ENCODE measurements at places on chromosomes 2 and 18.

DNA sequence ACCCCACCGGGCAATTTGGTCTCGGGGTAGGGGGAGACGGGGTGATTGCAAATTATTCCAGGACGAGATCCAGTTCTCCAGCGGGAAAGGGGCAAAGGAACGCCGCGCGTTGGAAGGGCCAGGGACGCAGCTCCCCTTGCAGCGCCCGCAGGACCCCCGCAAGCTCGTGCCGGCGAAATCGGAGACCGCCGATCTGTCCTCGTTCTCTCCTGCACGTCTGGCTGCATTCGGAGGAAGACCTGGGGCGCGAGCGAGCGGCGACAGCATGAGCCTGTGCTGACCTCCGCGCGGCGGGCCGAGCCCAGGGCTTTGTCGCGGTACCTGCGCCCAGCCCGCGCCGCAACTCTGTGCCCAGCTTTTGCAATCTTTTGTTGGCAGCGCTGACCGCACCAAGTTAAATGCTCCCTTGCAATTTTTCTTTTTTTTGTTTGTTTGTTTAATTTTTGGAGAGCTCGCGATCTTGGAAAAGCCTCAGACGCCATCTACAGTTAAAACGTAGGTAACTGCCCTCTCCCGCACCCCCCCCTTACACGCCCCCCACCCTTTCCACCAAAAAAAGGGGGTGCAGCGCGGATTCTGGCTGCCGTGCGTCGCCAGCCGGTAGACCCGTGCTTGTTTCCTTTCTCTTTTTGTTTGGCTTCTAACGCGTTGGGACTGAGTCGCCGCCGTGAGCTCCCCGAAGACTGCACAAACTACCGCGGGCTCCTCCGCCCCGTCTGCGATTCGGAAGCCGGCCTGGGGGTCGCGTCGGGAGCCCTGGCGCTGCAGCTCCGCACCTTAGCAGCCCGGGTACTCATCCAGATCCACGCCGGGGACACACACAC, 667 bp downstream of the TRIB2 start:
- peak; percentile 64 for DNase-seq

DNA sequence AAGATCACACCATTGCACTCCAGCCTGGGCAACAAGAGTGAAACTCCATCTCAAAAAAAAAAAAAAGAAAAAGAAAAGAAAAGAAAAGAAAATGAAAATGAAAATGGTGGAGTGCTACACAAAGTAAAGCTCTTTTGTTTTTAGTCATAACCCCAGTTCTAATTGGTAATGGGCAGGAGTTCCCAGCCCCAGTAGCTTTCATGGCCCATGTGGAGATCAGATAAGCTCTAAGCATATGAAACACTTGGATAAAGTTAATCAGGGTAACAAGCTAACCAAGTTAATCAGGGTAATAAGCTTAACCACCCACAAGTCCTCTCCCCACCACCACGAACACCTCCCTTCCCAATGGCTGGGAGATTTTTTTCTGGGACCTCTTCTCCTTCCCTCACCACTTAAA, 240.8 kb downstream of the BCL11A start:
- DNase-seq = peak; percentile 9

DNA sequence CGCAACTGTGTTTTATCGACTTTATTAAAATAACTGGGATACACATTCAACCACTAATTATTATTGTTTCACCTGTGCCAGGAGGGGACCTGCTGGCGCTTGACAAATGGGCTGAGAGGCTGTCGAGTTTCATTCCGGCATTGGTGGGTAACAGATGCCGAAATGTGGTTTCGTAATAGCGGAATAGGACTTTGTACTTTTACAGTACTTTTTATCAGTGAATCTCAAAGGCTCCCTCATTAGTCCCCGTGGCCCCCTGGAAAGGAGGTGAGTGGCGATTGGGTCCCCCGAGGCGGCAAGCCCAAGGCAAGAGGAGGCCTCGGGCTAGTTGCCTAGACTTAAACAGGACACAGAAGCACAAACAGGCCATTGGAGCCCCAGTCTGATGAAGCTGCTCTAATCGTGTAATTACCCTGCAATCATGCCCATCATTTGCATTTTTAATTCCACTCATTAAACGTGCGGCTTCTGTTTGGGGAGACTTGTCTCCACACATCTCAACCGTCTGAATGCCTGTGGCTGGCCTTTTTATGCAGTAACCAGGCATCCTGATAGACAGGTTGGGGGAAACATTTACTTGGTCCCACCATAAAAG, 193.2 kb downstream of the INO80D start:
- DNase-seq = no peak

- no peak for DNase-seq
Observed at GRCh38 chr2:185127412-185127811, 529.1 kb downstream of the ZNF804A start.

DNA sequence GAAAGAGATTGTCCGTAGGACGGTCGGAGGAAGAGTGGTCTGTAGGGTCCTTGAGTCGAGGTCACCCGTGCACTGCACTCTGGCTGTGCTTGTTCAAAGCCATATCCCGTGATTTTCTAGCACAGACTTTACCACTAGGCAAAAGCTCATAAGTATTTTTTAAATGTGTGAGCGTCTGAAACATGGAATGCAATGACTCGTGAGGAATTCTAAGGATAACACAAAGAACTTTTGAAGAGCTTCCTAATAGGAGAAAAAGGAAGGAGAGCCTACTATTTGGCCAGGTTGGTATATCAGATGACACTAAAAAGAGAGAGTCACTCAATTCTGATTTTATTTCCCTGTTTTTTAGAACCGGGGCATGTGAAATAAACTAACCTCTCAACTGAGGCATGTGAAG, 68.3 kb downstream of the CD28 start:
- no peak for DNase-seq

DNA sequence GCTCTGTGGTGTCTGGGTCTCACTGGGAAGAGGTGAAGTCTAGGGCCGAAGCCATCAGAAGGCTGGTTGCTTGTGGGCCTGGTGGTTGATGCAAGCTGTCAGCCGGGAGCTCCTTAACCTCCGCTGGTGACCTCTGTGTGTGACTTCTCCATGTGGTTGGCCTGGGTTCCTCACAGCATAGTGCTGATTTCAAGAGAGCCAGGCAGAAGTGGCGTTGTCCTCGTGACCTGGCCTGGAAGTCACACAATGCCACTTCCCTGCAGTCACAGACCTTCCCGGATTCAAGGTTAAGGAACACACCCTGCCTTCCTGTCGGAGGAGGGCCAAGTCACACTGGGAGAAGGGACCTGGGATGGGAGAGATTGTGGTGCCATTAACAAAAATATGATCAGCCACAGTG, 303.7 kb upstream of the HS6ST1 start:
- no peak for DNase-seq

GRCh38 chr2:148552675-148553331, 91.7 kb upstream of the EPC2 start:
- DNase-seq = peak; percentile 70

- DNase-seq = no peak
Observed at GRCh38 chr2:238144262-238144661, 5.8 kb downstream of the KLHL30 start.

GRCh38 chr2:97713296-97714083, at the start of gene ZAP70:
ZAP70 (plus strand) TSS chr2:97713576; CDS start chr2:97724037, 10,461 bp downstream.
- peak; percentile 77 for DNase-seq

DNA sequence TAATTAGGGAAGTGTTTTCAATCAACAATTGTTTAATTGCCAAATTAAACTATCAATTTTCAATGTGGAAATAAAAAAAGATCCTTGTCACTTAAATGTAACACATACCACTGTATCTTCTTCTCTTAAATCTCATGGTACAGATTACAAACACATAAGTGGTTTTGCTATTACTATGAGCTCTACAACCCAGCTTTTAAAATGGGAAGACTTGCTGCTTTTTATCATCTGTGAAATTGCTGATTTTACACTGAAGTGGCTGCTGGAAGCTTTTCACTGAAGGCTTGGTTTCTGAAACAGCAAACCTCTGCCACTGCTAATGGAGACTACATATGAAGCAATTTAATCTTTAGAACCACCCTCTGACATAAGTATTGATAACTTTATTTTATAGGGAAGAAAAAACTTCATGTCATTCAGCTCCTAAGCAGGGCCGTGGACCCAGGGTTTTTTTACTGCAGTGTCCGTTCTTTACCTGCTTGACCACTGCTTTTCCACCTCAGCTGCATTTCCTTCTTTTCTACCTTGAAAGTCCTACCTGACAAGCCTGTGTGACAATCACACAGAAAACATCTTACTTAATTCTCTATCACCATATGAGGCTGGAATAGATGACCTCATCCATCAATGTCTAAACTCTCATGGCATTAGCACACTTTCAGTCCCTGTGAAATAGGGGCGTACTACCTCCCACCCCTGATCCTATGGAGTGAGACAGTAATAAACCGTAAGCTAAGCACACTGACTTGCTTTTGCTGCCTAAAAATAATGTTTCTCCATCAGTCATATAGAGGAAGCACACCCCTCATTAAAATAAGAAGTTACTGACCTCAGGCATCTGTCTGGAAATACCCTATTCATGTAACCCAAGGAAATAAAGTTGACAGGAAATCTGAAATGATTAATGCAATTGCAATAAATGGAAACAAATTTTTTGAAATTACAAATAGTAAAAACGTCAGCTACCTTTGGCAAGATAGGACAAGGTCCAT, 19.2 kb upstream of the SLC8A1 start:
- no peak for DNase-seq

- DNase-seq = no peak
Observed at GRCh38 chr2:26298286-26298637, 47.7 kb upstream of the SELENOI start.

DNA sequence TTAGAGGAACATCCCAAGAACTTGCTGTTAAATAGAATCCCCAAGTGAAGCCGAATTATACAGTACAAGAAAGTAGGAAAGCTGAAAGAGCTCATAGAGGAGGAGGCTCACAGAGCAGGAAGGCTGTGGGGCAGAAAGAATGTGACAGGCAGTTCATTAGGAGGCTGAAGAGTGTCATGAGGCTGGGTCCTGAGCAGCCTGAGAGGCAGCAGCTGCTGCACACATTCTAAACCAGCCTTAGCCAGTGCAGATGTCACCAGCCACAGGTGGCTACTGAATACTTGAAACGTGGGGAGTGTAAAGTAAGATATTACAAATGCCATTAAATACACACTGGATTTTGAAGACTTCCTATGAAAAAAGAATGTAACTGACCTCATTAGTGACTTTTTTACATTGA, 490.2 kb upstream of the KLHL29 start:
- DNase-seq = no peak

- no peak for DNase-seq
Observed at GRCh38 chr2:74440378-74441169, 1.2 kb downstream of the RTKN start.

DNA sequence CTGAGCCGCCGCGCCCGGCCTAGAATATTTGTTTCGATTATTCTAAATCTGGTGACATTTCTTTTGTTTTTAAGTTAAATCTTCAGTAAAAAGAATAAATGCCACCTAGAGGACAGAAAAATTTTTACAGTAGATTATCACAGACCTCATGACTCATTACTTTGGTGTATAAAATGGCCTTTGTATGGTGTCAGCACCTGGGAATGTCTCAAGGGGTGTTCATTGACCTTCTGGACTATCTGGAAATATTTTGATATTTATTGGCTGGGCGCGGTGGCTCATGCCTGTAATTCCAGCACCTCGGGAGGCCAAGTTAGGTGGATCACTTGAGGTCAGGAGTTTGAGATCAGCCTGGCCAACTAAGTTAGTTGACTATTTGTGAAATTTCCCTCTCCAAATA, 30.3 kb upstream of the SLC30A6 start:
- no peak for DNase-seq

DNA sequence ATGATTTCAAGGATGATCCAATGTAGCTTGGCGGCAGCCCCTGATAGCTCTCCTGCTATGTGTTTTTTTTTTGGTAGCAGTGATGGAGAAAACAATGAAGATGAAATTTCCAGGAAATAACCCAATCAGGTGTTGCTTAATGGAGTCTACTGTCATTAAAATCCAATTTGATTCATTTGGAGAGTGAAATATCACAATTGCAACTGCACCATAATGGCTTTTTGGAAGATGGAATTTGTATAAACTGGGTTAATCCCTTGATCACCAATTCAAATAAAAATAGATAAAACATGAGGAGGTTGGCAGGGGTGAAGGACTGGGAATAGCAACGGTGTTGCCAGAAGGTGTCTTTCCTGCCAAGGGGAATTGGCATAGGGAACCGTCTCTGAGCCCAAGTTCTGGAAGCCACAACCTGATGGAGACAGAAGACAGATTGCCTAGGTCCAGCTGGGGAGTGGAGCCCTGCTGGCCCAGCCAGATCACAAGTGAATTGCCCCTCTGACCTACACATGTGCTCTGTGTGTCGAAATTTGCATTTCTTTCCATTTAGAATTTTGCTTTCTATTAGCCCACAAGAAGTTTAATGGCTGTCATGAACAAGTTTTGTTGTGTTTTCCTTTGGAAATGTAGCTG, 170.3 kb upstream of the SPRED2 start:
- DNase-seq = no peak

DNA sequence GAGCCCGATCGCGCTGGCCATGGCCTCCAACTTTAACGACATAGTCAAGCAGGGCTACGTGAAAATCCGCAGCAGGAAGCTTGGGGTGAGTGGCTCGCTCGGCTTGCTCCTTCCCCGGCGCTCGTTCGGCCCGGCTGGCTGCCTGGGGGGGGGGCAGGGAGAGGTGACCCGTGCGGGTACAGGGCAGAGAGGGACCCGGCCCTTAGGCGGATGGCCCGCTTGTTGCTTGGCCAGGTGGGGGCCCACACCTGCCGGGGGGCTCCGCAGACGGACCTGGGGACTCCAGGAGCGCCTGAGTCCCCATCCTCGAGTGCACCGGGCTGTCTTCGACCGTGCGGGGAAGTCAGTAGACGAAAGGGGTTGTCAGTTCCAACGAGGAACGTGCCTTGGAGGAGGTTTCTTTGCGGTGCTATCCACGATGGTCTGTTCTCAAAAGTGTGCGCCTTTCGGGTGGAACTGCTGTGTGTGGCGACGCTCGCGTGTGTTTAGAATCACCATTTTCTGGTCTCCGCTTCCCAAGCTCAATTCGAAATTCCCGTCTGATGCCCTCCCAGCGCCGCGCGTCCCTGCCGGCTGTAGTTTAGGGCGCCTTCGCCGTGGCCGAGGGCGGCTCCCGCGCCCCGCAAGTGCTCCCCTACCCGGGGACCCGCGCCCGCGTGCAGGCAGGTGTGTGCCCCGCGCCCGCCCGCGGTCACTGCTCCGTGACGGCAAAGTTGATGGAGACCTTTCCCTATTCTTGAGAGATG, 711 bp downstream of the DOK6 start:
- no peak for DNase-seq

DNA sequence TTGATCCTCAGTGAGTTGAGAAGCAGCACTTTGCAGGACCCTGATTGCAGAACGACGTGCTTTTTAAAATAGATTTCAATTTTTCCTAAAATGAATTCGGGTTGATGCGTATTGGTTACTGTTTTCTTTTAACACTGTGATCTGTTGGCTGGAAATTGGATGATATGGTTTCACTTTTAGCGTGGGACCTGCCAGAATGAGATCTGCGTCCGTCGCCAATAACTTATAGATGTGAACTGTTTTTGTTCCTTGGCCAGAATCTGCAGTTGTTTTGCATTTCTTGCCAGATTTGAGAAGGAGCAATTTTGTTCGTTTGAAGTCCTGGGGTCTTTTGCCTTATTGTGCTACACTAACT, 703 bp downstream of the UGGT1 start:
- DNase-seq = peak; percentile 41

DNA sequence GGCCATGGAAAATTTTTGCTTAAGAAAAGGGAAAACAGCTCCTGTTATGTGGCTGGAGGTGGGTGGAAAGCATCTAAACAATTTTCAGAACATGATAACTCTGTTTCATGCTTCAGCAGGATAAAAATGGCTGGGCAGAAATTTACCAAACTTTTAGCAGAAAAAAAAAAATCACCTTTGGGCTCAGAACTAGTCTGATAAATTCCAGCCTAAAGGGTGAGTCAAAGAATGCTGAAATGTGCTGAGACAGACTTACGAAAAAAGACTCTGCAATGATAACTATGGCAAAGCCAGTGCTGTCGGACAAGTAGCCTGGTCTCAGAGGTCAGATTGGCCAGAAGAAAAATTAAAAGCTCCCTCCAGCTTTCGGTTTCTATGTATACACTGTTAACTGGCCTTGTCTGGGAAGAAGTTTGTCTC, 123.6 kb downstream of the LRATD1 start:
- no peak for DNase-seq
